Activated CD8-positive, alpha-beta T cell treated with anti-CD3 and anti-CD28 coated beads, Interleukin-2, amount 10 ng/mL, durations not matched to agents 7 days and 5 days (primary cell): ENCODE measurements at places on chromosomes 2 and 18.

DNA sequence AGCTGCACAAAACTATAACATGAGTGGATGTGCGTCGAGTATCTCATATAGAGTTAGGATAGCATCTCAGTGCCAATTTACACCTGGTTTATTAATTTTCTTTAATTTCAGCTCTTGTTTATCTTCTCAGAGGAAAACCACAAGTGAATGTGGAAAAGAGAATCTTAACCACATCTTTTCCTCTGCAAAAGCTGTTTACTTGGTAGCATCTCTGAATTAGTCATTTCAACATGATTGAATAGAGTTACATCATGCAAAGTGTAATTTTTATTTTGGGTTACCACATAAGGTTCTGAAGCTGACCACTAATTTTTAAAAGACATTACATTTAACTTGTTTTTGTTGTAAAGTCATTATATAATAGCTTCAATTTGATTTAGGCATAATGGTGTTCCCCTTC lies 83.8 kb upstream of the FAM237A start:
- DNase-seq: no peak

DNA sequence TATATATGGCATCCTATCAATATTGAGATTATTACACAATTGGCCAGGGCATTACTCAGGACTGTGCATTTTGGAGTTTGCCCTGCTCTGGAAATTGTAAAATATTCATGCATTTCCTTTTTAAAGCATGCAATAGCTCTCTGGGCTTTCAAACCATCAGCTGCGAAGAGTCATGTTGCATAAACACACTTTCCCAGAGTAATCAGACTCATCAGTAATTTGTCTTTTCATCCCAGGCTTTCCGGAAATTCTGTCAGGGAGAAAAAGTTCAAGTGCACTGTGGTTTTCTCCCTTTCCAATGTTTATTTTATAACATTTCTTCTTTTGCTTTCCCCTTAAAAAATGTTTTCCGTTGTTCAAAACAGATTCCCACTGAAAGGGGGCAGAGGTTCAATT lies 38.9 kb upstream of the FHL2 start:
- DNase-seq: no peak

GRCh38 chr2:174787487-174788205 lies 23.4 kb upstream of the CHRNA1 start:
- DNase-seq: no peak

GRCh38 chr18:45163871-45164270 lies 451.4 kb upstream of the SLC14A2 start:
- no peak for DNase-seq

DNA sequence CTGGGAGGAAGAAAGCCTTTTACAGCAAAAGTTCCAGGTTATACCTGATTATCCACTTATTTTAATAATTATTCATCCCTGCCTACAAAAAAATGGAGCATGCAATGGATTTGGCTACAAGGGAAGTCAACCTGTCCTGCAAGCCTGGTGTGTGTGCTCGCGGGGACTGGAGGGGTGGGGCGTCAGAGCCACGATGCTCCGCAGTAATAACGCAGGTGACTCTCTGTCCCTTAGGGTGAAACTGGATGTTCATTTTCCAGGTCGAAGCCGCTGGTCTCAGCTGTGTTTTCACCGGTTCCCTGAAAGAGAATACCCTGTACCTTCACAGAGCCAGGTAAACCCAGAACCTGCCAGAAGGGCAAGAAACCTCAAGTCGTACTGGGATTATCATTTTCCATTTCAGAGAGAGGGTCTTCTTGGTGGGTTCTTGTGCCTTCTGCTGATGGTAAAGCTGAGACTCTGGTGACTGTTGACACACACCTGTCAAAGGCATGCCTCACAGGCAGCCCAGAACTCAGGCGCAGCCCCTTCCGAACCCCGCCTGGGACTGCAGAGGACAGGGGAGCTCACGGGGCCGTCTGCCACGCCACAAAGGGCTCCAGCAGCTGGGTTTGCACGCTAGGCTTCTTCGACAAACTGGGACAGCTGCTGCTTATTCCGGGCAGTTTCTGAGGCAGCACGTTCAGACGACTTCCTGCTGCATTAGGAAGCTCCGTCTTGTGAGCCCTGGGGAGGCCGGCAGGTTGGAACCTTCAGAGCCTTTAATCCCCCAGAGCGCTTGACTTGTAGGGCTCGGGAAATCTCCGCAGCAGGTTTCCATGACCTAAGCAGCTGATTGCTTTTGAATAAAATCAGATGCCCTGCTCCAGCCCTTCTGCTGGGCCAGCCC lies 58.6 kb downstream of the KCNG2 start:
- DNase-seq: peak; percentile 24

- DNase-seq: no peak
Observed at GRCh38 chr2:195674491-195675221, 17.6 kb downstream of the SLC39A10 start.

DNA sequence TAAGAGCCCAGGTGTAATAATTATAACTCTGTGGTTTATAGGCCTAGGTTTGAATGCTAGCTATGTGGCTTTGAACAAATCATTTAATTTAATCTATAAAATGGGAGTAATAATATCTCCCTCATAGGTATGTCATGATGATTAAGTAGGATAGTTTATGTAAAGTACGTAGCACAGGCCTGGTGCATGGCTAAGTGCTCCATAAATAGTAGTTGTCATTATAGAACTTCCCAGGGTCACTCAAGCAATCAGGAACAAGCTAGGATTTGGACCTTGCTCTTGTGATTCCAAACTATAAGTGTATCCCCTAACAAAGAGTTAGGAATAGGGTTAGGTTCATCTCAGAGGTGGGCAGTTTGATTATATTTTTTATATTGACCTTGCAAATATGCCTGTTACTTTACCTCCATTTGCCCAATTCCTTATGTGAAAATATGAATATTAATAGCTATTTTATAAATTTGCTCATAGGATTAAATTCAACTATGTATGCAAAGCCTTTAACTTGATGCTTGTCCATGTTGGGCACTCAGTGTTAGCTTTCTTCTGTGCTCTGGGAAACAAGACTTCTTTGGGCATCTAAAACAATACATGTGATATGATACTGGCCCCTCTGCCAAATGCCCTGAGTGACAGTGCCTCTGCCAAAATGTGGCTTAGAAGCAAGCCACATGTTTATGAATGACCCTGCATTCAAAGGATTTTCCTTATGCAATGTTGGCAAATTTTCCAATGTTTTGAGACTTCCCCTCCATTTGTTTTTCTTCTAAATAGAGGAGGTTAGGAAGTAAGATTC lies 353.6 kb downstream of the KIAA1328 start:
- DNase-seq: no peak

GRCh38 chr2:55088400-55088799 lies 38.1 kb upstream of the RTN4 start:
- no peak for DNase-seq

- peak; percentile 62 for DNase-seq
Observed at GRCh38 chr2:112154246-112155117, 16.3 kb downstream of the FBLN7 start.

GRCh38 chr2:10402062-10402585 lies 46.0 kb downstream of the ODC1 start:
- DNase-seq: no peak

- DNase-seq: no peak
Observed at GRCh38 chr2:96933305-96934181, 52.8 kb downstream of the FAM178B start.

DNA sequence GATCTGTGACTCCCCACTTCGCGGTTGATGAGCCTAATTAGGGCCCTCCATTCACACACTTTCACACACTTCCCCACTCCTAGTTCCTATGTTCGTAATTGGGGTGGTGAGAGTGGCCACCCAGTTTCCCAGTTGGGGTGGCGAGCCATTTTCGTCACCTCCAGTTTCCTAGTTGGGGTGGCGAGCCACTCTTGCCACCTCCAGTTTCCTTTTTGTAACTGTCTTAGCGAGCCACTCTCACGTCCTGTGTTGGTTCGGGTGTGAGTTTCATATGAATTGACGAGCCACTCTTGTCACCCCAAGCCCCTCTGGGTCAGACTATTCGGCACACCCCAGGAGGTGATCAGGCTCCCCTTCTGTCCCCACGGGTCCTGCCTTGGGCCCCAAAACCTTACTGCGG lies 14.0 kb downstream of the CYP20A1 start:
- DNase-seq: no peak
